ENCODE measurements at places on chromosomes 13 and 19. TPM values are rescaled to one million over a fixed set of nuclear protein-coding genes. Genes with fewer than 3 reads are reported as not detected.

Gene TNNI3
- total RNA-seq, result not detected

Gene SAE1
- total RNA-seq, result 81.4 TPM

Gene GPR42
- not detected for total RNA-seq

Gene ZNF667
- total RNA-seq, result 14.6 TPM

Gene MBOAT7
- total RNA-seq, result 22.9 TPM

Gene CRB3
- total RNA-seq, result 4.4 TPM

Gene TGFBR3L
- total RNA-seq, result not detected

DNA sequence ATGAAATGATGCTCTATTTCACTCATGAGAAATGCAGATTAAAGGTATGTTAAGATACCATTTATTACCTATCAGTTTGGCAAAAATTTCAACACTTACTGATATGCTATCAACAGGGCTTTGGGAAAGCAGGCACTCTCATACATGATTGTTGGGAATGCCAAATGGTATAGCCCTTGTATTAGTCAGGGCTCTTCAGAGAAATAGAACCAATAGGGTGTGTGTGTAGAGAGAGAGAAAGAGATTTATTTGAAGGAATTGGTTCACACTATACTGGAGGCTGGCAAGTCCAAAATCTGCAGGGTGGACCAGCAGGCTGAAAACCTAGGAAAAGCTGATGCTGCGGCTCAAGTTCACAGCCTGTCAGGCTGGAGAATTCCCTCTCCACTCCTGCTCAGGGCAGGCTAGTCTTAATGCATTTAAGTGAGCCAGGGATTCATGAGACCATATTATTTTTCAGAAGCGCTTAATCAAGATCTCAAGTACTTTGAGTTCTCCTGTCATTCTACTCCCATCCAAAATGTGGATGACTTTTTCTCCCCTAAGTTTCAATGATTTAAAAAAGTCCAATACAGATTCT is 72.4 kb downstream of the NHLRC3 start:
- DNase-seq, result no peak

- no peak for DNase-seq
Observed at GRCh38 chr19:4057931-4058692, 8.6 kb downstream of the ZBTB7A start.

DNA sequence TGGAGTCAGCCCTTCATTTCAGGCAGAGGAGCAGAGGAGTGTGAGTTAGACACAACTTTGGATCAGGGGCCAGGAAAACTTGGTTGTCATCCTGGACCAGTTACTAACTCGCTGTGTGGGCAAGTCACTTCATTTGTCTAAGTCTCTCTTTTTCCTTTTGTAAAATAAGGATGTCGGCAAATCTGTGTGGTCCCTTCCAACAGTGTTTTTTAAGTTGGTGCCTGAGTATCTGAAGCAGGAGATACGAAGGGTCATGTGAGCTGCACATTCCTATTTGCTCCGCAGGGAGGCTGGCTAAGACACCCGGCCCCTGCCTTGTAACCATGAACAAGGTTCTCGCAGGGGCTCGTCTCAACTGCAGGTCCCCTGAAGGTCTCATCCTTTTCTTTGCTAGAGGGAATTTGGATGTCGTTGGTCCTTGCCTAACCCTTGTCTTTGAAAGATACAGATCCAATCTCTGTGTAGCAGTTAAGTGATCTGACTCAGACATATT is 64.3 kb downstream of the LRCH1 start:
- no peak for DNase-seq

GRCh38 chr13:44403461-44404056 is 29.9 kb downstream of the SERP2 start:
- DNase-seq, result peak; percentile 36

DNA sequence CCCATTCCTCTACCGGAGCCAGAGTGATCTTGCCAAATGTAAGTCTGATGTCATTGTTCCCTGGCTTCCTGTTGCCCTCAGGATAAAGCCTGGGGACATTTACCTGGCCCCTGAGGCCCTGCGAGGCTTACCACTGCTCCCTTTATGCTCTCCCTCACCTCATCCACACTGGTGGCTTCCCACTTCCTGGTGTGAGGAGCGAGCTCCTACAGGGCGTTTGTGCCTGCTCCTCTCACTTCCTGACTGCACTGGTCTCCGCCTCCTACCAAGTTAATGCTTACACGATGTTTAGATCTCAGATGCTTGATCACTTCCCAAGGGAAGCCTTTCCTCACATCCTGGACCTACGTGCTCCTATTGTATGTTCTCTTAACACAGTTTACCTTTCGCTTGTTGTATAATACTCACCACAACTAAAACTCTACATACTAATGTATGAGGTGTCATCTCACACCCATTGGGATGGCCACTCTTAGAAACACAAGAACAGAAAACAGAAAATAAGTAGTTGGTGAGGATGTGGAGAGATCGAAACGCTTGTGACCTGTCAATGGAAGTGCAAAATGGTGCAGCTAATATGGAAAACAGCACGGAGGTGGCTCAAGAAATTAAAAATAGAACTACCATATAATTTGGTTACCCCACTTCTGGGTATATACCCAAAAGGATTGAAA is 177.6 kb downstream of the SHISA2 start:
- DNase-seq, result no peak

DNA sequence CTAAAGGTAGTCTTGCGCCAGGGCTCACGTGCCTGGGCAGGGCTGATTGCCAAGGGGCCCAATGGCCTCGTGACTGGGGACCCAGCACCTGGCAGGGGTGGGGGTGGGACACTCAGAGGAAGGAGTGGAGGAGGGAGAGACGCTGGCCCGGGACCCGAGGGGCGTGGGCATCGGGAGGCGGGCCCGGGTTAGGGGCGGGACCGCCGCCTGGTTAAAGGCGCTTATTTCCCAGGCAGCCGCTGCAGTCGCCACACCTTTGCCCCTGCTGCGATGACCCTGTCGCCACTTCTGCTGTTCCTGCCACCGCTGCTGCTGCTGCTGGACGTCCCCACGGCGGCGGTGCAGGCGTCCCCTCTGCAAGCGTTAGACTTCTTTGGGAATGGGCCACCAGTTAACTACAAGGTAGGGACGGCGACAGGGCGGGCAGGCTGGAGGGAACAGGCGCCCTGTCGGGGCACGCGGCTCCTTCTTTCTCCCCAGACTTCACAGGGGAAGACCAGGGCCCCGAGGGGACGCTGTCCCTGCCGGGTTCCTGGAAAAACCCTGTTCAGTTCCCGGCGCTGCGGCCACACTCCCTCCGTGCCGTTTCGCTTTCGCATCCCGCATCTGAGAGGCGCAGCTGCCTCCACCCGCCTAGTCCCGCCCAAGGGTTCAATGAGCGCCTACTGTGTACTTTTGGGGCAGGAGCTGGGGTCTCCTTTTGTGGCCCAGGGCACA is at the start of gene IFI30:
TSS of gene IFI30 (plus strand) at position 242 of the 717 bp plus-strand sequence. CDS start at position 271, 29 bp downstream.
- no peak for DNase-seq

DNA sequence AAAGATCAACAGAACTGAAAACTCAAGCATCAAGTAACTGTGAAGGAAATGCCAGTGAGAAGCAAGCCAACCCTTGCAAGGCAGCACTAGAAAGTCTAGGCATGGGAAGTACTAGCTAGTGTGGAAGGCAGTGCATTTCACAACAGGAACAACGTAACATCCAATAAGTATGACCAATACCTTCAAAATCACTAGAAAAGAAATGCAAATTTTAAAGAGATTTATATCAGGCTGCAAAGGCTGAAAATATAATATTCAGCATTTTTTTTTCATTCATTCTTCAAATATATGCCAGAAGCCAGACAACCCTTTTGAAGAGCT is 121.9 kb downstream of the DLEU7 start:
- DNase-seq, result no peak

DNA sequence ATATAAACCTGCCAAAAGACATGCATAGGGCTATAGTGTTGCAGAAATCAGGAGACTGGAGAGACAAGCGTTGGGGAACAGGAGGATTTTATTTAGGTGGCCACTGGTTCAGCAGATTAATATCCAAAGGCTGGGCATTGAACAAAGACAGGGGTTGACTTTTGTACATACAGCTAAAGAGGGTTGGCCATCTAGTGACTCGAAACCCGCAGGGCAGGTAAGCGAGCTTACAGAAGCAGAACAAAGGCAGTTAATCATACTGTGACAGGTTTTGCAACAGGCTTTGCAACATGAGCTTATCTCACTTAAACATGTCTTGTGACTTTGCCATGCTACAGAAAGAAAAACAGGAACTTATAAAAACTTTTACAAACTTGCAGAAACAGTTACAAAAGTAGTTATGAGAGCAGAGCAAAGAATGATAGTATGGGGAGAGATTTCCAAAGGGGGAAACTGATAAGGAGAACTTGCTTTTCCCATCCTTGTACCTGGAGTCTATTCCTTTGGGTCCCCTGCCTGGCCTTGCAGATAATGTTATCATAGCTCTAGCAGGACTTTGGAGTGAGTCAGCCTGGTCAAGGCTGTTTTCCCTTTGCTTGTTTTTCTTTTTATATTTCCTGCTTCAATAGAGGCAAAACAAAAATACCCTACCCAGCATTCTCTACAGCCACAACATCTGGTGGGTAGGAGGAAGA is 234.2 kb downstream of the PCDH17 start:
- DNase-seq, result no peak

DNA sequence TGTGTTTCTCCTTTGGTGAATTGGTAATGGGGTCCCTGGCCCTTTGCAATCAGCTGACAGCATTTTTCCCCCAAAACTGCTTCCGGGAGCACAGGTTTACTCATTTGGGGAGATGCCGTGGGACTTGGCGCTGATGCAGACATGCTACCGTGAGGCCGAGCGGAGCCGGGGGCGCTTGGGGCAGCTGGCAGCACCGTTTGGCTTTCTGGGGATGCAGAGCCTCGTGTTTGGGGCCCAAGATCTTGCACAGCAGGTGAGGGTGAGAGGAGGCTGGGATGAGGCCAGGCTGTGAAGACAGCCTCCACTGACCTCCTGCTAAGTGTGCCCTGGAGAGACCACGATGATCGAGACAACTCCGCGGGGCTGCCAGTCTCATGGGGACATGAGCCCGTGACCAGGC is 13.4 kb upstream of the COLGALT1 start:
- no peak for DNase-seq

- DNase-seq, result no peak
Observed at GRCh38 chr13:50129081-50129705, 113.9 kb downstream of the KCNRG start.

DNA sequence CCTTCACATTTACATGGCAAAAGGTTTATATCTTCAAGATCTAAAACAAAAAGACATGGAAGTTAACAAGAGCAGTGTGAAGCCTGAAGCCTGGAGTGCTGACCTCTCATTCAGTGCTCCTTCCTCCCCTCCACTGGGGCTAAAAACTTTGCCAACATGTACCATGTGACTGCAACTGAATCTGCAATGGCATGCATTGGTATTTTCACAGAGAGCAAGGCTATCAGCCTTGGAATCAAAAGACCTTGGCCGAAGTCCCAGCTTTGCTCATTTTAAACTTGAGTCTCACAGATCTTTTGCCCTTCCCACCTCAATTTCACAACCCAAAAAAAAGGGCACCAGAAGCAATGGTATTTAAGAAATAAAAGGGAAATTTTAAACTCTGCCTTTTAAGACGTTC is 325.1 kb downstream of the DCT start:
- DNase-seq, result no peak

DNA sequence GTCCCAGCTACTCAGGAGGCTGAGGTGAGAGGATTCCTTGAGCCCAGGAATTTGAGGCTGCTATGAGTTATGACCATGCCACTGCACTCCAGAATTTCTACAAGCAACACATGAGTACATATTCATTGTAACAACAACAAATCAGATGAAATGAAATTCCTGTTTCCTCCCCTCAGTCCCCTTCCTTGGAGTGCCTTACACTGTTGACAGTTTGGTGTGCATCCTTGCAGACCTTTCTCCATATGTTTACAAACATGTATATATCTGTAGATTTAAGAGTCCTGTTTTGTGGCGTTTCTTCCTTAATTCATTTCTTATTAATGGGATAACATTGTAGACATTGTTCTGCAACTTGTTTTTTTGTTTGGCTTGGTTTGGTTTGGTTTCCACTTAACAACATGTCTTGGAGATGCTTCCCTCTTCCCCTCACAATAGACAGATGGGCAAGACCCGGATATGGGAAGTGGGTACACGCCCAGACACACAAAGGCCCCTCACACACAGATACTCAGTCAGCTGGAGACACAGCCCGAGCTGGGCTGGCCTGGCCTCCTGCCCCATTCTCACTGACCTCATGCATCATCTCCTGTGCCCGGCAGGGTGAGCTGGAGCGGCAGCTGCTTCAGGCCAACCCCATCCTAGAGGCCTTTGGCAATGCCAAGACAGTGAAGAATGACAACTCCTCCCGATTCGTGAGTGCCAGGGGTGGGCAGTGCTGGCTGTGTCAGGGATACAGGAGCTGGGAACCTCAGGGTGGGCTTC is 21.7 kb downstream of the MYH14 start:
- no peak for DNase-seq

- no peak for DNase-seq
Observed at GRCh38 chr13:97321616-97322321, 99.6 kb downstream of the MBNL2 start.

DNA sequence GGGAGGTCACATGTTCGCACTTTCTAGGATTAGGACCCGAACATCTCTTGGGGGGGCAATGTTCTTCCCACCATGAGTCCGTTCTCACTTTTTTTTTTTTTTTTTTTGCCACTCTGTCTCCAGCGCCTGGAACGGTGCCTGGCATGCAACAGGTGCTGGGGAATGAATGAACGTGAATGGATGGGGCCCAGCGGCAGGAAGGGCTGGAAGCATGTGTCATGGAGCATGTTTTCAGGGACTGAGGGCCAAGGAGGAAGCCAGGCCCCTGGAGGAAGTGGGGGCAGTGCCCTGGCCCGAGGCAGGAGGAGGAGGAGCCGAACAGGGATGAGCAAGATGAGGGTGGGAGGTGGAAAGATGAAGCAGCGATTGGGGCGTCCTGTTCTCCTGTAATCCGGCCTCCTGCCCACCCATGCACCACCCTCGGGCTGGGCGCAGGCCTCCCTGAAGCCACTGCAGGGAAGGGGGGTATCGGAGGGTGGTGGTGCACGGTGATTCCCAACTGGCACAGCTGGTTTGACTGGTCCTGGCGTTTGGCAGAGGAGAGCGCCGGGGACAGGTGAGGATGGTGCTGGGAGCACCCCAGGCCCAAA is 8.8 kb upstream of the SULT2B1 start:
- peak; percentile 48 for DNase-seq

DNA sequence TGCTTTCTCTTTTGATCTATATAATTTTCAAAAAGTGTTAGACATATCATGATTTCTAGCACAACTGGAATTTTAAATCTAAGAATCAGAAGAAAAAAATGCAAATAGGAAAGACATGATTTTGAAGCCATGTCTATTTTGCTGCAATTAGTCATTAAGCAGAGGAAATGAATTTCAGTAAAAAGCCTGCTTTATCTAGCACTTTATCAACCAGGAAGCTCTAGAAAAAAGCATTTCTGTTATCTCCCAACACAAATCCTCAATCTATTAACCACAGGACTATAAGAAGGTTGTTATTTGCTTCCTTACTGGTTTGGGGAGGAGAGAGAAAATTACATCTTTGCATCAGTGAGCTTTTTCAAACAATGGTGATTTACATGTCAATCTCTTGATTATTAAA is 716.7 kb downstream of the DIAPH3 start:
- DNase-seq, result no peak
